ENCODE measurements at places on chromosomes 5 and 9.

GRCh38 chr9:137974746-137975526 is 97.4 kb downstream of the CACNA1B start:
- DNase-seq = no peak

GRCh38 chr5:80146046-80146445 is 109.8 kb downstream of the SERINC5 start:
- no peak for DNase-seq

GRCh38 chr5:69213513-69214215 is 21.0 kb upstream of the CDK7 start:
- DNase-seq = peak; percentile 30

GRCh38 chr5:102778478-102778877 is 23.4 kb downstream of the PAM start:
- peak; percentile 76 for DNase-seq

GRCh38 chr5:44952376-44952775 is 143.6 kb downstream of the MRPS30 start:
- no peak for DNase-seq

DNA sequence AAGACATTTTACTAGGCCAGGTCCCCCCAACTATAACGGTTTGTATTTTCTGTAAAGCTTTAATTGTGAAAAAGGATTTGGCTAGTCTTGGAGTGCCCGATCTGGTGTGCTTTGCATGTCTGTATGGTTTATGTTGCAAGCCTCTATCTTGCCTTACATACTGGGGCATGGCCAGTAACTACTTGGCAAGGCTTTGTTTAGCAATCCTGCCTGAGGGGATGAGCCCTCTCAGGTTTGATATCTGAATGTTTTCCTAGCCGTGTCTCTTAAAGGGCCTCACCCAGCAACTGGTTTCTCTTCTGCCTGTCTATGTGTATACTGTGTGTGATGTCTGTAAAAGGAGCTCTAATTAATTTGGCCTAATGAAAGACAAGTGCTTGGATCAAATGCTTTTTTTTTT is 61.3 kb upstream of the SPINK5 start:
- DNase-seq = no peak

- DNase-seq = no peak
Measured at GRCh38 chr5:109045710-109046109, 298.0 kb downstream of the FER start.

- DNase-seq = no peak
Measured at GRCh38 chr5:40483316-40483715, 196.4 kb upstream of the PTGER4 start.

DNA sequence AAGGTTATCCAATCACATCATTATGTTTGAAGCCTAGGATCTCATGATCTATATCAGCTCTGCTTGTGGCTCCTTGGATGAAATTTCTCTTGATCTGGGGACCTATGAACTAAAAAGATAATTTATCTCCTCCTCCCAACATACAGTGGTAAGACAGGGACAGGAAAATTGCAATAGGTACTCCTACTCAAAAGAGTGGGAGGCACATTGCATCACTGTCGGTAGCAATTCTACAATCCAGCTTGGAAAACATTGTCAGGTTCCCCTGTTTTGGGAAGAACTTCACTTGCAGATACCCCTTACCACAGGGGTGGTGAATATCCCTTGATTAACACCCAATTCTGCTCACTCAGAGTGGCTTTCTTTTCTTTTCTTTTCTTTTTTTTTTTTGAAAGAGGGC is 107.7 kb downstream of the HSPA4 start:
- no peak for DNase-seq

DNA sequence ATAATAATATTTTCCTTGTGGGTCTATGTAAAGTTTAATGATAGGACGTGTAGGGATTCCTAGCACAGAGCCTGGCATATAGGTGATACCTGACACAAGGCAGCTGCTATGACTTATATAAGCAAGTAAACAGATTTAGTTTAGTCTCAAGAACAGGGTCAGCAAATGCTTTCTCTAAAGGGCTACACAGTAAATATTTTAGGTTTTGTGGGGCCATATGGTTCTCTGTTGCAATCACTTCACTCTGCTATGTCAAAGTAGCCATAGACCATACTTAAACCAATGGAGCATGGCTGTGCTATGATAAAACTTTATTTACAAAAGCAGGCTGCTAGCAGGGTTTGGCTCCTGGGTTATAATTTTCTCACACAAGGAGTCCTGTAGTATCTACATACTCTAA is 204.8 kb upstream of the KLF4 start:
- no peak for DNase-seq

GRCh38 chr9:120830151-120830550 is 12.6 kb downstream of the PSMD5 start:
- no peak for DNase-seq

GRCh38 chr5:163385271-163385670 is 52.1 kb upstream of the CCNG1 start:
- no peak for DNase-seq

DNA sequence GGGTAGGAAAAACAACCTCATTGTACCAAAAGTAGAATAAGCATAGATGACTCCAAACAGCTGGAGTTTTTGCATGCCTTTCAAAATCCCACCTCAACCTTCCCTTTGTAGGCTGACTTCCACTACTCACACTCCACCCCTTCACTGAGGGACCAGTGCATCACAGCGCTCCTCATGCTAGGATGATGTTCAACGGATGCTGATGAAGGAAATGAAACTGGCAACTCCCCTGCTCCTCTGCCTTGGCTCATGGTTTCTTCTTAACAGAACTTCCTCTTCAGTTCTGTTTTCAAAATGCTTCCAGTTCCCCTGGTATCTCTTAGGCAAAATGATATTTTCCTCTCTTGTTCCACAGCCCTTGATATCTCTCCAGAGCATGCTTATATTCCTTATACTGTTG is 29.0 kb downstream of the LIFR start:
- no peak for DNase-seq

GRCh38 chr9:10134266-10134665 is 478.5 kb downstream of the PTPRD start:
- no peak for DNase-seq

DNA sequence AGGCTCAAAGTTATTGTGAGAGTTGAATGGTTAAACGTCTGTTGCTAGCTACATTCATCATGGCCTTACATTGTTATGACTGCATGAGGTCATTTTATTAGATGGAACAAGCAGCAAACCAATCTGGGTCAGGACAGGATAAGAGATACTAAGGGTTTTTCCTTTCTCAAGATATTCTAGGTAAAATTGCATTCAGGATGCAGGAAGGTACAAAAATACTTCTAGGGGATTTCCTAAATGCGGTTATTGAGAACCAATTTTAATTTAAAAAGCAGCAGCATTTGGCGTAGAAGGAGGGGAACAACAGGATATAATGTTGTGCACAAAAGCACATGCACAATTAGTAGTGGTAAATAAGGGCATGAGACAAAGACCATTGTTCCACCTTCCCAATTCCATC is 39.2 kb upstream of the LURAP1L start:
- no peak for DNase-seq

GRCh38 chr5:82011761-82012160 is 39.9 kb downstream of the ATG10 start:
- DNase-seq = peak; percentile 42

GRCh38 chr5:73440262-73440661 is 8.3 kb downstream of the FOXD1 start:
- DNase-seq = no peak

- no peak for DNase-seq
Measured at GRCh38 chr5:170484847-170485615, 18.8 kb upstream of the KCNIP1 start.

DNA sequence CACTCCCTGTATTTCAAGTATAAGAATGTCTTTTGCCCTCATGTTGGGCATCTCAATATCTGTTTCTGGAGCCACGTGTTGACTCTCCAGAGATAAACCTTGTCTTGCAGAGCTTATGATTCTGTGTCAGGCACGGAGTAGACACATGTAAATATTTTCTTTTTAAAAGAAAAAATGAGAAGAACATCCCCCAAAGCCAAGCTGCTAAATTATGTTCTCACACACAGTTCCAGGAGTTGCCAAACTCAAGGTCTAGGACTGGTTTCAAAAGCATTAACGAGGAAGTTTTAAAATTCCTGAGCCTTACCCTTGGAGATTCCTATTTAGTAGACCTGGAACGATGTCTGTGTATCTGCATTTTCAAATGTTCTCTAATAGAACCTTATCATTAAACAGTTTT is 1228.3 kb upstream of the WWC1 start:
- no peak for DNase-seq

DNA sequence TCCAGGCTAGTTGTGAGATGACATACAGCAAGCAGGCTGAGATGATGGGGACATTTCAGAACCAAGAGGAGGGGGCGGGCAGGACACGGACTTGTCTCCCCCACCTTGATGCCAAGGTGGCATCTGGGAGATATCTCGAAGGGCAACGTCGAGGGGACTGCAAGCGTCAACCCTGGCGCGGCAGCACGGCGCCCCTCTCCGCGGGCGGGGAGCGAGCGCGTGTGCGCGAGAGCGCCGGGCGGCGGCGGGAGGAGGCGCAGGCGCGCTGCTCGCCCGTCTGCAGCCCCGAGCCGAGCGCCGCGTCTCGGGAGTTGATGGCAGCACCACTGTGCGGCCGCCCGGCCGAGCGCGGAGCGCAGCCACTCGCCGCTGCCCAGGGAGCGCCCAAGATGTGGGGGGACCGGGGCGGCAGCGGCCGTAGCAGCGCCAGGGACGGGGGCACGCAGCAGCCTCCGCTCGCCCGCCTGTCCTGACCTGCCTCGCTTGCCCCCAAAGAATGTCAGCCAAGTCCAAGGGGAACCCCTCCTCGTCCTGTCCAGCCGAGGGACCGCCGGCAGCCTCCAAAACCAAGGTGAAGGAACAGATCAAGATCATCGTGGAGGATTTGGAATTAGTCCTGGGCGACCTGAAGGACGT is at the start of gene PRR16:
TSS of gene PRR16 (plus strand) at position 310 of the 636 bp plus-strand sequence.
- no peak for DNase-seq

GRCh38 chr5:95327211-95327610 is 42.3 kb upstream of the MCTP1 start:
- DNase-seq = no peak

DNA sequence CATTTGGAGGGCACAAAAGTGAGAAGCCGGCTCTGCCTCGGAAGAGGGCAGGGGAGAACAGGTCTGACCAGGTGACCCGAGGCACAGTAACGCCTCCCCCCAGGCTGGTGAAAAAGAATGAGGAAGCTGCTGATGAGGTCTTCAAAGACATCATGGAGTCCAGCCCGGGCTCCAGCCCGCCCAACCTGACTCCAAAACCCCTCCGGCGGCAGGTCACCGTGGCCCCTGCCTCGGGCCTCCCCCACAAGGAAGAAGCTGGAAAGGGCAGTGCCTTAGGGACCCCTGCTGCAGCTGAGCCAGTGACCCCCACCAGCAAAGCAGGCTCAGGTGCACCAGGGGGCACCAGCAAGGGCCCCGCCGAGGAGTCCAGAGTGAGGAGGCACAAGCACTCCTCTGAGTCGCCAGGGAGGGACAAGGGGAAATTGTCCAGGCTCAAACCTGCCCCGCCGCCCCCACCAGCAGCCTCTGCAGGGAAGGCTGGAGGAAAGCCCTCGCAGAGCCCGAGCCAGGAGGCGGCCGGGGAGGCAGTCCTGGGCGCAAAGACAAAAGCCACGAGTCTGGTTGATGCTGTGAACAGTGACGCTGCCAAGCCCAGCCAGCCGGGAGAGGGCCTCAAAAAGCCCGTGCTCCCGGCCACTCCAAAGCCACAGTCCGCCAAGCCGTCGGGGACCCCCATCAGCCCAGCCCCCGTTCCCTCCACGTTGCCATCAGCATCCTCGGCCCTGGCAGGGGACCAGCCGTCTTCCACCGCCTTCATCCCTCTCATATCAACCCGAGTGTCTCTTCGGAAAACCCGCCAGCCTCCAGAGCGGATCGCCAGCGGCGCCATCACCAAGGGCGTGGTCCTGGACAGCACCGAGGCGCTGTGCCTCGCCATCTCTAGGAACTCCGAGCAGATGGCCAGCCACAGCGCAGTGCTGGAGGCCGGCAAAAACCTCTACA is 11.8 kb downstream of the QRFP start:
- DNase-seq = no peak

DNA sequence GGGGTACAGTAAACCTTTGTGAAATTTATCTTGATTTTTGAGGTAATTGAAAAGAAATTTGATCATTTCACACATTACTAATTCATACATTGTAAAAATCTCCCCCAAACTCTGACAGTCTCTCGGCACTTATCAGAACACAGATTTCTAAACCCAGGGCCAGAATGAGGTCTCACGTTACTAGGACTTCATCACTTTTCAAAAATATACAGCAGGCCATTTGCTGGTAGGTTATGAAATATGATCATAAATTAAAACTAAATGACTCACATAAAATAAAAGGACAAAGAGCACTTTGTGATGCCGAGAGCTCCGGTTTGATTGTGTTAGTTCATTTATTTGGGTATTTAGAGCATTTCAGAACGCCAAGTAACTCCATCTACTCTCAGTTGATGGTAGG is 17.0 kb downstream of the MSX2 start:
- DNase-seq = no peak

- no peak for DNase-seq
Measured at GRCh38 chr9:109894473-109894872, 114.5 kb downstream of the PALM2AKAP2 start.

GRCh38 chr9:33458444-33458843 is 11.1 kb upstream of the AQP3 start:
- DNase-seq = no peak

DNA sequence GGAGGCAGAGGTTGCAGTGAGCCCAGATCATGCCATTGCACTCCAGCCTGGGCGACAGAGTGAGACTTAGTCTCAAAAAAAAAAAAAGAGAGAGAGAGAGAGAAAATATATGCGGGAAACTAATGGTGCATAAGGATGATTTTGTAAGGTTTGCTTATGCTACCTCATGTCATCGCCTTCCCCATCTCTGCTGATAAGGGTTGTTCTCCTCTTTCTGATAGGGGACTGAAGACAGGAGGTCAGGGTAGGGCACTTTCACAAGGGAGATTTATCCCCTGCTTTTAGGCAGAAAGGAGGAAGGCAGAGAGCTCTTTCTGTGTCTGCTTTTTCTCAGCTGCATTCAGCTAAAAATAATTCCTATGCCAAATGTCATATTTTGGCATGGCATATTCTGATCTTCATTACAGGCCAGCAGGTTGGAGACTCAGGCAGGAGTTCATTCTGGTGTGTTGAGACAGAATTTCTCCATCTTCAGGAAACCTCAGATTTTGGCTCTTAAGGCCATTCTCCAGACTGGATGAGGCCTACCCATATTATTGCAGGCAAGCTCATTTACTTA is 220.2 kb downstream of the AUH start:
- no peak for DNase-seq

DNA sequence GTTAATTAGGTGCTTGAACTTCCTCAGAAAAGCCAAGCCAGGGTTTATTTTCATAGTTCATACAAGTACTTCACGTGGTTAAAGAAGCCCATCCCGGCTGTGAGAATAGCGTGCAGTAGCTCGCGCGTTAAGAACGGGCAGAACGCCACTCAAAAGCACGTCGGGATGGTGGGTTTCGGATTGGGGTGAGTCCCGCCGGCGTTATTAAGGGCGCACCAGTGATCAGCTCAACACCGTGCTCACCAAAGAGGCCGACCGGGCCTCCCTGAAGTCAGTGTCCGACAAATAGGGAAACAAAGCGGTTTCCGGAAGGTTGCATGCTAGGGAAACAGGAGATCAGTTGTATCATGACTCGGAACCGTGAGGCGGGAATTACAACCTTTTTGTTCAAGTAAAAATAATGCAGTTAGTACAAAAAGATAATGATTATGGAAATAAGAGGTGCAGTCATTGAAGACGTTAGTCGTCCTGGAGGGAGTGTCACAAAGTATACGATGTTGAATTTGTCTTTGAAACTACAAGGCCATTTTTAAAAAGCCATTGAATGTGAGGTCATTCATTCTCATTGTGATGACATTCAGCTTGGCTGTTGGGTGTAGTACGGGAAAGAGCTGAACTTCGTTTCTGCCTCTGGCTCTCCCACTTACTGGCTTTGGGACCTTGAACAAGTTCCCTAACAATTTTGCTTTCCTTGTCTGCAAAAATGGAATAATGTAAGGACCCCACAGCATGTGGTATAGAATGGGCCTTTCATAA is 992 bp downstream of the SETD9 start:
- no peak for DNase-seq

Measured in GM04503 (cell line).